ENCODE measurements at places on chromosomes 7 and 10. TPM values are rescaled to one million over a fixed set of nuclear protein-coding genes. Genes with fewer than 3 reads are reported as not detected.

The TEX36 gene
- total RNA-seq, result not detected

DNA sequence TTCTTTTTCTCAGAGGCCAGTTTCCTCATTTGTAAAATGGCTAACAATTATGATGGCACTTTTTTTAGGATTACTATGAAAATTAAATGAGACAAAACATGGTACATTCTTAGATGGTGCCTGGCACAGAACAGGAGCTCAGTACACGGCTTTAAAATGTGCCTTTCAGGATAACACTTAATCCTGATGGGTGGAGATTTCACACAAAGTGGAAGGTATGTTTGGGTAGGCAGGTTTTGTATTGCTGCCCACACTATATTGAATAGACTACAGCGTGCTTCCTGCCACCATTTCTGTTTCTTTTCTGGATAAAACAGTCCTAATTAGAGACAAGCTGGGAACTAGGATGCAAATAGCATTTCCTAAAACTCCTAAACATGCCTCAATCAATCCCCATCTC is 22.0 kb upstream of the IMPDH1 start:
- no peak overlapping the region for H3K4me3 ChIP-seq
- no peaks in the 10 kb centered on the region for H3K27me3 ChIP-seq
- no peaks in the 10 kb centered on the region for H3K4me1 ChIP-seq
- no peak overlapping the region for H3K27ac ChIP-seq
- no peak for DNase-seq

DNA sequence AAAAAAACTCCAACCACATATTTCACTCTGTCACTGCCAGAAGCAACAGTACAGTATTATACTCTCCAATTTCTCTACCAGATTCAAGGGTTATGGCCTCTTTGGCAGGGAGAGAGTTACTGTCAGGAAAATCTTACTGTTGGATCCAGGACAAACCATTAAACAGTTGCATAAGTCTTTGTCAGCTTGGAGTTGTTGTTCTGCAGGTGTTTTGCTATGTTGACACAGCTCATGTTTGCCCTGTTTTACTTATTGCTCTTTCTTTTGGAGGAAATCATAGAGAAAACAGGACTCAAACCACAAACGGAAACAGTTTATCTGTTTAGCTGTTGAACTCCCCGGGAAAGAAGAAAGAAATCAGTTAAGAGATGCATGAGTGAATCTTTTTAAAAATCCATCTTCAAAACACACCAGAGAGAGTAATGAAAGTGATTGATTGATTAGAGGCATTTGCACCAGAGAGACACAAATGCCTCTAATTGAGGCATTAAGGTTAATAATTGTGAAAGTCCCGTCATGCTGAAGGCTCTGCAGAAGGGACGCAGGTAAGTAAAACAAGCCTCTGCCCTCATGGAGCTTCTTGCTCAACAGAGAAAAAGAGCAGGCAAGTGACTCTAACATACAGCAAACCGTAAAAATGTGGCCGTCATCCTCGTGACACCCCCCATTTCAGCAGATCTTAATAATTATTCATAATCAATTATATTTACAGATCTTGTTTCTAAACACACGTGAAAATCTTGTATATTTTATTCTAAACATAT is 38.7 kb upstream of the ARHGAP21 start:
- no peaks in the 10 kb centered on the region for H3K27me3 ChIP-seq
- no peaks in the 10 kb centered on the region for H3K36me3 ChIP-seq
- H3K4me1 ChIP-seq, result no peaks in the 10 kb centered on the region

DNA sequence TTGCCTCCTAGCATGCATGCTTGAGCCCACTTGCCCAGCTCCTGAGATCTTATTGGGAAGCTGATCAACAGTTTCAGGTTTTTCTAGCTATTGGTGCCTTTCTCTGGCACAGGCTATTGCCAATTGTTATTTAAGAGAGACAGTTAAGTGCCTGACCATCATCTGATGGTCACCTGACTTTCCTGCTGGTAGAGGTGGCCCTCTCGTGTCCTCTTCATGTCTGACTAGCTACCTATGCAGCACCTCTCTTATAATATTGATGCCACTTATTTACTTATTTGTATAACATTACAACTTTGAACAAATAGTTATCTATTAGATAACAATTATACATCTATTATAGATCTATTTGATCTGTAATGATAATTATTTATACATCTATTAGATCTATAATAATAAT is 205.9 kb upstream of the SEMA3D start:
- no peaks in the 10 kb centered on the region for H3K4me1 ChIP-seq
- no peaks in the 10 kb centered on the region for H3K27me3 ChIP-seq
- no peak overlapping the region for H3K27ac ChIP-seq
- H3K36me3 ChIP-seq, result no peaks in the 10 kb centered on the region
- no peak for DNase-seq
- no peak overlapping the region for H3K4me3 ChIP-seq

DNA sequence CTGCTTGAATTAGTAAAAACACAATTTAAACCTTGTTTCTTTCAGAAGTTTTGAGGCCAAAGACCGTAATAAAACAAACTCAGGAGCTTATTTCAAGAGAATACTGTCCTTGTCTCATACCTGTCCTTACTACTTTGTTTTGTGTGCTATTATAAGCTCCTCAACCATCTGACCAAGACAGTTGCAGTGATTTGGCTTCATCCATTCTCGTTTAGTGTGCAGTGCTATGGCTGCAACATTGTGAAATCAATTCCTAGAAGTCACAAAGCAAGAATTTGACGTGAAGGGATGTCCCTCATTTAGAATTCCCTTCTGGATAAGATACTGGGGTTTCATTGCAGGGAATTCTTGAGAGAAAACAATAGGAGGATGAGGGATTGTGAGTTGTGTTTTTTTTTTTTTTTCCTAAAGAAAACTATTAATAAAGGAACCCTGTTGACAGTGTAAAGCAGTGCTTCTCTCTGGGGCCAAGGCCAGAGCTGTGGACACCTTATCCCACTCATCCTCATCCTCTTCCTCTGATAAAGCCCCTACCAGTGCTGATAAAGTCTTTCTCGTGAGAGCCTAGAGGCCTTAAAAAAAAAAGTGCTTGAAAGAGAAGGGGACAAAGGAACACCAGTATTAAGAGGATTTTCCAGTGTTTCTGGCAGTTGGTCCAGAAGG is at the start of gene OIT3:
OIT3 (plus strand) TSS at position 604 of the 663 bp plus-strand sequence. CDS start 60 bp downstream, outside the sequence.
- DNase-seq, result no peak
- H3K36me3 ChIP-seq, result no peaks in the 10 kb centered on the region
- no peak within 1 kb of the TSS for H3K4me3 ChIP-seq
- no peaks in the 10 kb centered on the region for H3K4me1 ChIP-seq
- H3K27ac ChIP-seq, result no peak within 1 kb of the TSS
- H3K27me3 ChIP-seq, result no peaks in the 10 kb centered on the region

- no peak for DNase-seq
- H3K4me3 ChIP-seq, result no peak overlapping the region
- no peak overlapping the region for H3K27ac ChIP-seq
- H3K27me3 ChIP-seq, result no peaks in the 10 kb centered on the region
- no peaks in the 10 kb centered on the region for H3K36me3 ChIP-seq
- no peaks in the 10 kb centered on the region for H3K4me1 ChIP-seq
These were observed 114.4 kb upstream of the TCERG1L start for GRCh38 chr10:131425752-131426533.

The PRKCQ gene
- 0.15 TPM for total RNA-seq

GRCh38 chr10:51297438-51297837 is 223.2 kb downstream of the PRKG1 start:
- no peaks in the 10 kb centered on the region for H3K27me3 ChIP-seq
- H3K4me3 ChIP-seq, result no peak overlapping the region
- H3K4me1 ChIP-seq, result no peaks in the 10 kb centered on the region

GRCh38 chr7:36723951-36724664 is at the start of gene AOAH:
Gene AOAH, minus strand, starts transcription at chr7:36724494. Its CDS starts 346 bp downstream, at chr7:36724148.
- H3K27me3 ChIP-seq, result no peaks in the 10 kb centered on the region
- H3K4me1 ChIP-seq, result peaks cover 11% of the 10 kb centered on the region
- H3K4me3 ChIP-seq, result no peak within 1 kb of the TSS
- peak within 1 kb of the TSS; percentile 45 for H3K27ac ChIP-seq
- DNase-seq, result peak; percentile 67

DNA sequence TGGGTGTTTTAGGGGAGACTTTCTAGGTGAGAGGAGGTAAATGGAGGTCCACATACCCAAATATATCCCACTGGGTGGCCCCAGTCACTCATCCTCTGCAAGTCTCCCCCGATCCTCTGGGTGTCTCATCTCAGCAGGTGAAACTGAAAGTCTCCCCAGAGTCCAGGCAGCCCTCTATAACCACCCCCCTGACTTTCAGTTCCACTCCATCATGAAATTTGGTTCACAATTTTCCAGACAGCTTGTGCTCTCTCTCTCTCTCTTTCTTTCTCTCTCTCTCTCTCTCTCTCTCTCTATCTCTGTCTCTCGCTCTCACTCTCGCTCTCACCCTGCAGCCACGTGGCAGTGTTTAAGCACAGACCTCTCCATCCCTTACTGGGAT is 56.7 kb upstream of the ELN start:
- no peaks in the 10 kb centered on the region for H3K36me3 ChIP-seq
- H3K4me3 ChIP-seq, result no peak overlapping the region
- DNase-seq, result no peak
- H3K27ac ChIP-seq, result no peak overlapping the region
- H3K4me1 ChIP-seq, result no peaks in the 10 kb centered on the region

GRCh38 chr7:27933671-27934565 is 194.0 kb downstream of the TAX1BP1 start:
- H3K36me3 ChIP-seq, result no peaks in the 10 kb centered on the region
- no peaks in the 10 kb centered on the region for H3K27me3 ChIP-seq
- no peak overlapping the region for H3K4me3 ChIP-seq
- no peak overlapping the region for H3K27ac ChIP-seq
- no peaks in the 10 kb centered on the region for H3K4me1 ChIP-seq

The IQUB gene
- 0.27 TPM for total RNA-seq

The GARIN1A gene
- 2.2 TPM for total RNA-seq

DNA sequence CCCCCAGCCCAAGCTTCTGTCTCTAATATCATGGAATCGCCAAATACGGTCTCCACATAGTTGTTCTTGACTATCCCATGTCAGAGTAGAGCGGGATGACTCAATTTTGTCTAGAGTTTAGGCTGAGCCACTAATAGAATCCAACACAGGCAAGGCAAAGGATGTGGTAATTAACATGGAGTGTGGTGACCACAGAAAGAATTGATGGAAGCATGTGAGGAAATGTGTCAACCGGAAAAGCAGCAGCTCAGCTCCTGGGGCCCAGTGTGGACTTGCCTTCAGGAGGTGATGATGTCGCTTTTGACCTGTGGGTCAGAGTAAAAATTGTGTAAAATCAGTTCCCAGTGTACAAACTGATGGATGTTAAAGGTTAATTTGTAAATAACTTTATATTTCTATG is 139.3 kb upstream of the KLF6 start:
- no peaks in the 10 kb centered on the region for H3K36me3 ChIP-seq
- H3K27me3 ChIP-seq, result no peaks in the 10 kb centered on the region
- H3K4me1 ChIP-seq, result no peaks in the 10 kb centered on the region
- no peak overlapping the region for H3K4me3 ChIP-seq

The SLIT1 gene
- total RNA-seq, result 0.29 TPM

- H3K4me1 ChIP-seq, result no peaks in the 10 kb centered on the region
- H3K27me3 ChIP-seq, result no peaks in the 10 kb centered on the region
These were observed 90.7 kb upstream of the KIAA1217 start for GRCh38 chr10:24118246-24118645.

GRCh38 chr7:80661729-80662128 is 23.3 kb downstream of the CD36 start:
- no peaks in the 10 kb centered on the region for H3K4me1 ChIP-seq
- H3K27me3 ChIP-seq, result no peaks in the 10 kb centered on the region
- H3K27ac ChIP-seq, result no peak overlapping the region
- DNase-seq, result no peak

DNA sequence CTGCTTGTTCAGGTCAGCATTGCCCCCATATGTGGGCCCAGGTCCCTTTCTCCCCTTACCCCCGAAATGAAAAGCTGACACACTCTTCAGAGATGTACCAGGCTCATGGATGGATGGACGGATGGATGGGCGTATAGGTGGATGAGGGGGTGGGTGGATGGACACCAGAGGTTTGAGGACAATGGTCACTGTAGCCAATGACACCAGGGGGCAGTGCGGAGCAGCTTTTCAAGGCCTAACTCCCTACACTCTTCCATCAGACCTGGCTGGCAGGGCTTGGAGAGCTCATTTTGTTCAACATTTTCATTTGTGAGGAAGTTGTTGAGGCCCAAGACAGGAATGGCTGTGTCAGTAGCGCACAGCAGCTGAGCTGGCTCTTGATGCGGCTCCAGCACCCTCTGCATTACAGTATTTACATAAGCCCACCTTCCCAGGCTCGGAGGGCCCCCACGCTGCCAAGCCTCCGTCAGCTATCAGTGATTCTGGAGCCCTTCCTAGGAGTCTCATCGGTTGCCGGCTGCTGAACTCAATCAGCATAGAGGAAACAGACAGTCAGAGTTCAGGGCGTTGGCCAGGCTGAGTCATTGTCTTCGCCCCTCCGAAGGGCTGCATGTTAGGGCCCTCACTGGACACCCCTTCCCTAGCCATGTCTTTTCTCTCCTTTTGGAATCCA is 11.6 kb upstream of the FFAR4 start:
- no peaks in the 10 kb centered on the region for H3K4me1 ChIP-seq
- no peaks in the 10 kb centered on the region for H3K27me3 ChIP-seq
- peak; percentile 53 for DNase-seq
- H3K36me3 ChIP-seq, result no peaks in the 10 kb centered on the region
- no peak overlapping the region for H3K27ac ChIP-seq
- no peak overlapping the region for H3K4me3 ChIP-seq

- H3K36me3 ChIP-seq, result no peaks in the 10 kb centered on the region
- H3K4me1 ChIP-seq, result no peaks in the 10 kb centered on the region
- no peak overlapping the region for H3K4me3 ChIP-seq
- H3K27me3 ChIP-seq, result no peaks in the 10 kb centered on the region
- no peak overlapping the region for H3K27ac ChIP-seq
These were observed 73.2 kb downstream of the SHTN1 start for GRCh38 chr10:116931806-116932205.

The CCDC172 gene
- not detected for total RNA-seq

The GPR26 gene
- total RNA-seq, result not detected

The C10orf67 gene
- not detected for total RNA-seq

The SVIL gene
- total RNA-seq, result 0.74 TPM

The LDB3 gene
- total RNA-seq, result 0.07 TPM

GRCh38 chr10:91360461-91360860 is 49.7 kb upstream of the HECTD2 start:
- no peak overlapping the region for H3K4me3 ChIP-seq
- H3K4me1 ChIP-seq, result no peaks in the 10 kb centered on the region
- H3K36me3 ChIP-seq, result no peaks in the 10 kb centered on the region

The SPDYE9 gene
- total RNA-seq, result not detected

DNA sequence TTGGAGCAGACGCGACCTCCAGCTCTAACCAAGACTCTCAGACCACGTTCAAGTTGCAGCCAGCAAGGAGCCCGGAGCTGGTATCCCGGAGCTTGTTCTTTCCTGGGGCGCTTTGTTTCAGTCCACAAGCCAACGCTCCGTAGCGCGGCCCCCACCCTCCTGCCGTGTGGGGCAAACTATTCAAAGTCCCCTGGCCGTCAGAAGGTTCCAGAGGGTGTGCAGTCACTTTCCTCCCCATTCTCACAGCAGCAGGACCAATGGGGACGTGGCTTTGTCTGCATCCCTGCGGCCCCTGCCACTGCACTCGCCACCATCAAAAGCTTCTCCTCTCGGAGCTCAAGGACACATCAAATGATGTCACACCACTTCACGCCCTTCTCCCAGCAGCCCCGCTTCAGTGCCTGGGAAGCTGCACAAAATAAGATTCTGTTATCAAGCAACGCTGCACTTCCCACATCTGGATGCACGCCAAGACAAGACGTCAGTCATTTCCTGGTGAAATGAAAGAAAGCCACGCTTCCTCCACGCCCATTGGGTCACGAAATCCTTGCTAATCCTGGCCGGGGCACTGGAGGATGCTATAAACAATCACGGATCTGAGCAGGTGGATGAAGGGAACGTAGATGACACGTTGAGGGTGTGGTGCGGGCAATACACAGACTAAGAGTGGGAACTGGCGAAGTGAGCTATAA is 348.2 kb downstream of the PTPRN2 start:
- H3K27me3 ChIP-seq, result no peaks in the 10 kb centered on the region
- DNase-seq, result no peak
- no peak overlapping the region for H3K27ac ChIP-seq
- no peaks in the 10 kb centered on the region for H3K36me3 ChIP-seq
- no peak overlapping the region for H3K4me3 ChIP-seq
